GM04503 (cell line): ENCODE measurements at places on chromosomes 7 and 10.

GRCh38 chr10:132381741-132382140 lies 15.3 kb upstream of the PWWP2B start:
- DNase-seq: no peak

- no peak for DNase-seq
Measured at GRCh38 chr10:69500864-69501468, 49.7 kb downstream of the TSPAN15 start.

DNA sequence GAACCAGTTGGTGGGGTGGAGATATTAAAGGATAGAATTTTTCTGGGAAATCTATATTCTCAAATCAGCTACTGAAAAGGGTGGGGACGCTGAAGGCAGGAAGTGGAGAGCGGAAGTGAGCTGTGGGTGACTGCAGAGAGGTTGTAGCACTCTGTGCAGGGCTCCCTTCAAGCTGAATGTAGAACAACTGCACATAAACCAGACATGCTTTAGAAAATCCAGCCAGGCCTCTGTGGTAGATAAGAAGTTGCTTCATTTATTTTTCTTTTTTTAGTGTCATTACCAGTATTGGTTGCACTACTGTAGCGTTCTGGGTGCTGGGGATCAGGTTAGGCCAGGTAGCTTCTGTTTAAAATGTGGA lies 127.8 kb downstream of the CELF2 start:
- DNase-seq: no peak

GRCh38 chr10:67115972-67116371 lies 190.1 kb downstream of the LRRTM3 start:
- no peak for DNase-seq

- DNase-seq: no peak
Measured at GRCh38 chr10:478471-479245, 210.8 kb downstream of the DIP2C start.

GRCh38 chr7:86653919-86654659 lies 10.4 kb downstream of the GRM3 start:
- DNase-seq: no peak

DNA sequence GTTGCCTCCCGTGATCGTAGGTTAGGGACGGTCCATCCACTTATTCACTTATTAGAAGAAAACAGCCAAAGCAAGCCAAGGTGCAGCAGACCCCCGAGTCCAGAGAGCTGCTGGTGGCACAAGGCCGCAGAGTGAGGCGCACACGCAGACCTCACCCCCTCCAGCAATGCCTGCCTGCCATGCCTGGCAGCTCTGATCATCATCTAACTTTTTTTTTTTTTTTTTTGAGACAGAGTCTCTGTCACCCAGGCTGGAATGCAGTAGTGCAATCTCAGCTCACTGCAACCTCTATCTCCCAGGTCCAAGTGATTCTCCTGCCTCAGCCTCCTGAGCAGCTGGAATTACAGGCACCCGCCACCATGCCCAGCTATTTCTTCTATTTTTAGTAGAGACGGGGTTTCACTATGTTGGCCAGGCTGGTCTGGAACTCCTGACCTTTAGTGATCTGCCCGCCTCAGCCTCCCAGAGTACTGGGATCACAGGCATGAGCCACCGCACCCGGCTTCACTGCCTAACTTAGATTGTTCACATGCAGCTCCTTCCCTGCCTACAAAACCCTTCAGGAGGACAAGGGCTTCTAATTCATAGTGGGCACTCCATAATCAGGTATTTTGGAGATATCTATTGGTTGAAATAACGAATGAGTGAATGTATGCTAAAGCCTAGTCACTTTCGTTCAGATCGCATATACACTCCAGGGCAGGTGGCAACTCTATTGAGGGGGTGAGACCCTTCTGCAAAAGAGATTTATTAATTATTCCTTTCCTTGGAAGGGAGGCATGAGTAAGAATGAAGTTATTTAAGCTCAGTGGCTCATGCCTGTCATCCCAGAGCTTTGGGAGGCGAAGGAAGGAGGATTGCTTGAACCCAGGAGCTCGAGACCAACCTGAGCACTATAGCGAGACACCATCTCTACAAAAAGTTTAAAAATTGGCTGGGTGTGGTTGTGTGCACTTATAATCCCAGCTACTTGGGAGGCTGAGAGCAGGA lies 15.9 kb downstream of the TRIM56 start:
- no peak for DNase-seq

DNA sequence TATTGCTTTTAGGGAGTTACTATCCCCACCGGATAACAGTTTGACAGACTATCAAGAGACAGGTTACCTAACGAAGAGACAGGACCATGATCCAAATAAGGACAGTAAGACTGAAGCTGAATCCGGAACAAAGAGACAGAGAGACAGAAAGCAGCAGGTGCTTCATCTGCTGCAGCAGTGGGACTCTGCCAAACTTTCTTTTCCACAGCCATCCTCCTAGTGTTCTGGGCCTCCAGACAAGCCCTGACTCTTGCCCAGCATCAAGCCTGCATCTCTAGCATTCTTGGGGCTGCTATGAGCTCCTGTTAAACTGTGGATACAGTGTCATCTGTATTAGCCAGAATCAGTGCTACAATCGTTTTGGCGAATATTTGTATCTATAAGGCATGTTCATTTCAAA lies 761.7 kb downstream of the GRID1 start:
- DNase-seq: no peak

- no peak for DNase-seq
Measured at GRCh38 chr10:65968871-65969270, 957.0 kb upstream of the LRRTM3 start.

DNA sequence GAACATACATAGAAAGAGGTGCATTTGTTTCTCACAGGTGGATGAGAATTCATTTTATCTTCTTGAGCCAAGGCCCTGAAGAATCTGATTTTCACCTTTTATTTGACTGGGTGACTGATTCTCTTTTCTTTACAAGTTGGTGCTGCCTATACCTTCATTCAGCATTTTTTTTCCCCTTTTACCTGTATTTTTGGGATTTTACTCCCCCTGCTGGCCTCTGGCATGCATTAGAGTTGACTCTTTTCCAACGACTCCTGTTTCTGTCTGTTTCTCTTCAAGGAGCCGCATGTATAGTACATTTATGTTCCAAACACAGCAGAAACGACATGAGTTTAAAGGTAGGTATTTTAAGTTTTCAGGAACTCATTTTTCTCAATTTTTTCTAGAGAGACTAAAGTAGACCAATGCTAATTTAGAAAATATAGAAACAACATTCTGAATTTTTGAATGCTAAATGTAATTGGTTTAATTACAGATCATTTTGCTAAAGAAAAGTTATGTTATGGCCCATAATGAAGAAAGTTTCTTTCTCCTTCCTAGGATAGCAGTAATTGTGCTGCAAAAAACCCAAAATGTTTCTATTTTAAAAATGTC lies 149.8 kb upstream of the HDAC9 start:
- DNase-seq: no peak

- peak; percentile 96 for DNase-seq
Measured at GRCh38 chr10:103739039-103739764, 116.2 kb downstream of the SH3PXD2A start.

- DNase-seq: no peak
Measured at GRCh38 chr7:155878674-155879073, 66.4 kb upstream of the SHH start.

GRCh38 chr7:143929224-143929920 lies 5.7 kb upstream of the OR2F2 start:
- DNase-seq: no peak

GRCh38 chr10:56496186-56496486 lies 135.1 kb upstream of the ZWINT start:
- no peak for DNase-seq

DNA sequence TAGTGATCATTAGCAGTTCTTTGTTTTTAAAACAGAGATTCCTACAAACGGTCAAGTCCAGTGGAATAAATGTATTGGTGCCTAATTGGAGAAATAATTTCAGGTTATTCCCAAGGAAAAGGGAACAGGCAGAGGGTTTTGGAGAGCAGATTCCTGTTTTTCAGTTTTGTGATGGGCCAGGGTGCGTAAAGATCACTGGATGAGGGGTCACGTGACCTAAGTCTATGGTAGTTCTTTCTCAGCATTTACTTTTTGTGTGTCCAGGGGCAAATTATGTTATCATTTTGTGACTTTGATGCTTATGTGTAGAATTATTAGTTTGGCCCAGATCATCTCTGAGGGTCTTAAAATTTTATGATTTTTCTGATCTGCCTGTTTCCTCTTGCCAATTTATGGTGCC lies 15.2 kb downstream of the CHN2 start:
- no peak for DNase-seq

DNA sequence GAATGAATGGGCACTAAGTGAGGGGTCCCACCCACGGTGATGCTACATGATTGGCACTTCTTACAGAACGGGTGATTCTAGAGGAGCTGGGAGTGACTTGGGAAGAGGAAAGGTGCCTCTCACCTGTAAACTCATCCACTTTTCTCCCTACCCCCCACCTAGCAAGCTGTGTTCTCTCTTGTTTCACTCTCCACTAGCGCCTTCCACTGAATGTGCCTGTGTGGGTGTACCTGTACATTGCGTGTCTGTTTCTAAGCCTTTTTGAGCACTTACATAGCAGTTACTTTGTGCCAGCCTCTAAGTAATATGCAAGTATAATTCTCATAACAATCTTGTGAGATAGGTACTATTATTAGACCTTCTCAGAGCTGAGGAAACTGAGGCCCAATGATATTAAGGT lies 133.7 kb upstream of the AGK start:
- no peak for DNase-seq

- DNase-seq: no peak
Measured at GRCh38 chr10:3192856-3193635, 20.5 kb upstream of the PITRM1 start.

DNA sequence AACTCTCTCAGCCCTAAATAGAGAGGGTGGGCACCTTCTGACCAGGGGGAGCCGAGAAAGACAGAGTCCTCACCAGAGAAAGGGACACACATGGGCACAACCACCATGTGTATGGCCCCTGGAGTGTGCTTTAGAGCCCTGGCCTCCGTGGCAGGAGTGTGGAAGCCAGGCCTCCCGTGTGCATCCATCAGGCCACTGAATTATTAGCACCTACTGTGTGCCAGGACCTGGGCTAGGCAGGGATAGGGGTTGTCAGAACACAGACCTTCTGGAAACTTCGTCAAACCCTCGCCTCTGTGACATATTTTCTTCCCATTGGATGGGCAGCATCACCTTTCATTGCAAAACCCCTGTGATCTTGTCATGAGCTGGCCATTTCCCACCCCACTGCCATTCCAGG lies 78.5 kb downstream of the ZMIZ1 start:
- no peak for DNase-seq

GRCh38 chr10:113267619-113268562 lies 285.0 kb upstream of the HABP2 start:
- DNase-seq: peak; percentile 64

DNA sequence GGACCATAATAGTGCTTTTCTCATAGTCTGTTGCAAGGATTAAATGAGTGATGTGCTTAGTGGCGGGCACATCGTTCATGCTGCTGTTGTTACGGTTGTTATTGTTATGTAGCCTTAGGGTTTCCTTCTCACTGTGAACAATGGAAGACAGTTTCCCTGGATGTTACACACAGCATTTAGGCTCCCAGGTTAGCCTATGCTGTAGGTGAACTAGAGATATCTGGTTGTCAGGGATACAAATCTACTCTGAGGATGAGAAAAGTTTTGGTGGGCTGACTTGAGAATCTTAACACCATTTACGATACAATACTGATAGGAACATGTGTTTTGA lies 14.7 kb downstream of the SH3PXD2A start:
- no peak for DNase-seq

- DNase-seq: no peak
Measured at GRCh38 chr10:43808136-43808535, 159.5 kb upstream of the ZNF32 start.

DNA sequence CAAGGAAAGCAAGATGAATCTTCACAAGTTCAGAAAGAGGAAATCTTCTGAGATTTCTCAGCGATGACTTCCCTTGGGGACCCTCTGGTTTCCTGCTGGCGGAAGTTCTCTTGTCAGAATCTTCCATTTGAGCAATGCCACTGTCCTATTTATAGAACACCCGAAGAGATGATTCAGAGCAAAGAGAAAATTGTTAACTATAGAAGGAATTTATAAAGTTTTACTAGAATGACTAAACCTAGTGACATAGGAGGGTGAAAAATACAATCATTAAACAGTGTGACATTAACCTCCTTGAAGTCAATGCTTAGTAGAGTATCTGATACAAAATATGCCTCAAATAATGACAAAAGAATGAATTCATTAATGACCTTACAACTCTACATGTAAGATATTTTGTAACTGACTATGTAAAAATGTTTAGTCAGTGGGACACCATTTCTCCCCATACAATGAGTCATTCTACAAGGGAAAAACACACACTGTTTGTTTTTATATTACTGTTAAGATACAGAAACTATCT lies 206.5 kb upstream of the CNTNAP2 start:
- no peak for DNase-seq

- no peak for DNase-seq
Measured at GRCh38 chr10:75696536-75696935, 265.1 kb downstream of the LRMDA start.

DNA sequence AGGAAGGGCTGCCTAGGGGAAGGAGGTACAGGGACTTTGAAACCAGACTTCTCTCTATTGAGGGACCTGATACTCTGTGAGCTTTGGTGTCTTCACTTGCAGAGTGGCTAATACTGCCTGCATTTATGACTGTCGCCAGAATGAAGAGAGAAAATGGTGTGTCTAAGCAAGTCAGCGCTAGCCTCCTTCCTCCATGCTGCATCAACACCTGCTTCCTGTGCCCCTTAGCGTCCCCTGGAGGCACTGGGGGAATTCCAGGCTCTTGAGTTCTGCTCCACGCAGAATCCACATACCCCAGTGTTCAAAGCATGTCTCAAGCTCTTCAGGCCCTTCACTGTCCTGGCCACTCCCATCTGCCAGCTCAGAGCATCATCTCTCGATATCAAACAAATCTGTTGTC lies 140.5 kb downstream of the PKD1L1 start:
- no peak for DNase-seq

GRCh38 chr7:136870866-136871487 lies 2.5 kb downstream of the CHRM2 start:
- DNase-seq: no peak

GRCh38 chr10:101244321-101245050 lies 15.2 kb upstream of the LBX1 start:
- DNase-seq: peak; percentile 83
